ENCODE measurements at places on chromosomes 1 and 21. TPM values are rescaled to one million over a fixed set of nuclear protein-coding genes. Genes with fewer than 3 reads are reported as not detected.

- no peaks in the 10 kb centered on the region for H3K27me3 ChIP-seq
- peaks cover 73% of the 10 kb centered on the region for H3K4me1 ChIP-seq
- peak; percentile 42 for DNase-seq
- no peak overlapping the region for H3K4me3 ChIP-seq
- peak overlapping the region; percentile 99 for H3K27ac ChIP-seq
Measured at GRCh38 chr1:3349161-3349967, 105.1 kb upstream of the ARHGEF16 start.

The ACTN2 gene
- total RNA-seq = 276 TPM

The SPAG17 gene
- total RNA-seq = 0.78 TPM

- H3K4me3 ChIP-seq = no peak overlapping the region
- no peaks in the 10 kb centered on the region for H3K27me3 ChIP-seq
- H3K4me1 ChIP-seq = no peaks in the 10 kb centered on the region
- no peak overlapping the region for H3K27ac ChIP-seq
- H3K36me3 ChIP-seq = no peaks in the 10 kb centered on the region
- peak; percentile 76 for DNase-seq
Measured at GRCh38 chr21:36422279-36423098, 37.3 kb downstream of the CHAF1B start.

The SELL gene
- total RNA-seq = not detected

DNA sequence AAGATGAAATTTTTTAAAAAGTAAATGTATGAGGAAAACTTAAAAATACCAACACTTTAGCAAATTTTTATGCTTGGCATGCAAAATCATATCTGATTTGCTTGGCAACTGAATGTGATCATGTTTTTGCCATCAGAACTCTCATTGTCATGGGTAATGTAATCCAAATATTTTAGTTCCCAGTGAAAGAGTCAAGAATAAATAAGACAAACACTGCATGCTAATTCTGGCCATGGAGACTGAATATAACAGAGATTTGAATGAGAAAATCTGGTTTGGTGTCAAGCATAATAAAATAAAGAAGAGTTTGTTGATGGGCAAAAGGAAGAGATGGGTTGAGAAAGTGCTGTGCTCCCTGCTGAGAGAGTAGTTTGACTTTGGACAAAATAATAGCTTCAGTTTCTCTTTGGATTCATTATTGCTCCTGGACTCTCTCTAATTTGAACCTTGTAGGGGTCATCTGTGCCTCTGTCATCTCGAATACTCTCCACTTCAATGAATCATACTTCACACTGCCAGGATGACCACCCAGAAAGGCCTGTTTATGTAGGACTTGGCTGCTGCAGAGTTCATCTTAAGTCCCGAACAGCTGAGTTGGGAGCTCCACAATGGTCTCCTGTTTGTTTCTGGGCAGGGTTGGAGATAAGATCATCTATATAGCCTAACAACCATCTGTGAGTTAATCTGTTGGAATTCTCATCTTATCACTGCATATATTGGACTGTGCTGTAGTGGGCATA lies 34.4 kb downstream of the ADAMTS1 start:
- no peak overlapping the region for H3K4me3 ChIP-seq
- H3K27ac ChIP-seq = no peak overlapping the region
- DNase-seq = peak; percentile 32
- no peaks in the 10 kb centered on the region for H3K36me3 ChIP-seq
- H3K4me1 ChIP-seq = no peaks in the 10 kb centered on the region

GRCh38 chr1:147735423-147735822 lies 25.0 kb downstream of the GJA5 start:
- peaks cover 40% of the 10 kb centered on the region for H3K4me1 ChIP-seq
- H3K27me3 ChIP-seq = peaks cover 2% of the 10 kb centered on the region
- H3K27ac ChIP-seq = no peak overlapping the region

The RNF207 gene
- 198 TPM for total RNA-seq

- no peaks in the 10 kb centered on the region for H3K4me1 ChIP-seq
- no peaks in the 10 kb centered on the region for H3K36me3 ChIP-seq
- no peaks in the 10 kb centered on the region for H3K27me3 ChIP-seq
Measured at GRCh38 chr21:18007121-18007520, 188.0 kb upstream of the C21orf91 start.

The PADI3 gene
- total RNA-seq = 0.24 TPM

- H3K27me3 ChIP-seq = no peaks in the 10 kb centered on the region
- peaks cover 12% of the 10 kb centered on the region for H3K4me1 ChIP-seq
- DNase-seq = no peak
- no peak overlapping the region for H3K27ac ChIP-seq
- H3K4me3 ChIP-seq = no peak overlapping the region
Measured at GRCh38 chr1:168535536-168535935, 8.3 kb downstream of the XCL2 start.

The UHMK1 gene
- 9.0 TPM for total RNA-seq

The SPATA6 gene
- 3.6 TPM for total RNA-seq

DNA sequence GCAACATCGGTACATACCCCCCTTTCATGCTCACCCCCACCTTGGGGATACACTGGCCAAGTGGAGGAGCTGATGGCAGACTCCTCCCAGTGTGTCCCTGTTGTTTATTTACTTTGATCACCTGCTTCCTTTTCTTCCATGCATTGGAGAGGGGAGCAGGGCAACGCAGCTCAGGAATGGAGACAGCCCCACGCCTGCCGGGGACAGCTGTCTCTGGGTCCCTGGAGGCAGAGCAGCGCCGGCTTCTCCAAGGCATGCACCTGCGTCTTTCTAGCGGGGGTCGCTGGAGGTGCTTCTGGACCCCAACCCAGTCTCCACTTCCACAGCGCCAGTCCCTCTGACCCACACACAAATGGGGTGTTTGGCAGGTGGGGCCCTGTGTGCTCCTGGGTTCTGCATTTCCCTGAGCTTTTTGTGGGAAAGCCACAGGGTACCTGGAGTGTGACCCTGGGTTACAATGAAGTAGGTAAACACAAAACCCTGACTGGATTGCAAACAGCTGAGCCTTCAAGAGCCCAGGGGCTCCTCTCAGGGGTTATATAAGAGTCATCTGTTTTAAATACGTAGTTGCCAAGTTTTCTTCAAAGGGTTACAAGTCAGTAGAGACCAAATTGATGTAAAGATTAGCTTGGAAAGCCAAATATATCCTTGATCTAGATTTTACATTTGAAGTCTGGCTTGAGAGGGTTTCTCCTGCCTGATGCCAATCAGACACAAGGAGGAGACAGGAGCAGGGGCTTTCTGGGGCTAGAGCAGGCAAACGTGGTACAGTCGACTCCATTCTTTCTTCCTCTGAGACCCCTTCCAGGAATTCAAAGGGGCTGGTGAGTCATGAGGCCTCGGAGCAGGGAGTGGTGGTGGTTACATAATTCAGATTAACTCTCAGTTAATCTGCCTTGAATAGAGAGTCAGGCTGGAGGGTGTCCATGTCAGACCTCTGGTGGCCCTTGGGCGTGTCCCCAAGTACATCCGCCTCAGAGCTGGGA lies 4.5 kb downstream of the AJAP1 start:
- no peak overlapping the region for H3K4me3 ChIP-seq
- H3K27me3 ChIP-seq = peaks cover 83% of the 10 kb centered on the region
- no peaks in the 10 kb centered on the region for H3K36me3 ChIP-seq
- no peak for DNase-seq

DNA sequence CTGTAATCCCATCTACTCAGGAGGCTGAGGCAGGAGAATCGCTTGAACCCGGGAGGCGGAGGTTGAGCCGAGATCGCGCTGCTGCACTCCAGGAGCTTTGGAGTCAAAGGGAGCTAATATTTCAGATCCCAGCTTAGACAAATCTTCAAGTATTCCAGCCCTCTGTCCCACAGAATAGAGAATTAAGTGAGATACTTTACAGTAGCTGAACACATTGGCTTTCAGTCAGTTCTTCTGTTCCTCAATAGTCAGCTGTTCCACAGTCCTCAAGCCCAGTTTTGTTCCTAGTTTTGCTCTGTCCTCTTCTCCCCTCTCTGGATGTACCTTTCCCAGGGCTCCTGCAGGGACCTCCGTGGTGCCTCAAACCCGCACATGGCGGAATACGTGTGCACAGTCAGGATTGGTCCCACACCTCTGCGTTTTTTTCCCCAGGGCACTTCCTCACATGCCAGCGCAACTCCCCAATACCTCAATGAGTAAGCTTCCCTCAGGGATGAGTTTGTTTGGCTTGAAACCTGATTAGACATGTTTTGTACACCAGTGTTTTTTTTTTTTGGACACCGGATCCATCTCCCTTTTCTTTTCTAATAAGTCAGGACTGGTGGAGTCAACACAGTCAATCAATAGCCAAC lies 1.2 kb downstream of the MFN2 start:
- H3K4me1 ChIP-seq = peaks cover 14% of the 10 kb centered on the region
- H3K27ac ChIP-seq = peak overlapping the region; percentile 97
- peak overlapping the region; percentile 67 for H3K4me3 ChIP-seq
- H3K27me3 ChIP-seq = no peaks in the 10 kb centered on the region
- DNase-seq = no peak
- H3K36me3 ChIP-seq = peaks cover 14% of the 10 kb centered on the region

GRCh38 chr1:87887100-87887499 lies 558.4 kb downstream of the LMO4 start:
- no peaks in the 10 kb centered on the region for H3K27me3 ChIP-seq
- no peak for DNase-seq
- H3K4me1 ChIP-seq = peaks cover 8% of the 10 kb centered on the region
- H3K4me3 ChIP-seq = no peak overlapping the region

- no peak overlapping the region for H3K27ac ChIP-seq
- no peaks in the 10 kb centered on the region for H3K36me3 ChIP-seq
- H3K4me3 ChIP-seq = no peak overlapping the region
- no peaks in the 10 kb centered on the region for H3K27me3 ChIP-seq
- DNase-seq = no peak
Measured at GRCh38 chr21:45253180-45253579, 34.5 kb downstream of the POFUT2 start.

GRCh38 chr1:153362187-153362775 lies 4.6 kb downstream of the S100A9 start:
- H3K4me3 ChIP-seq = no peak overlapping the region
- H3K4me1 ChIP-seq = peaks cover 41% of the 10 kb centered on the region
- peak overlapping the region; percentile 87 for H3K27ac ChIP-seq
- no peak for DNase-seq
- H3K36me3 ChIP-seq = no peaks in the 10 kb centered on the region
- no peaks in the 10 kb centered on the region for H3K27me3 ChIP-seq

DNA sequence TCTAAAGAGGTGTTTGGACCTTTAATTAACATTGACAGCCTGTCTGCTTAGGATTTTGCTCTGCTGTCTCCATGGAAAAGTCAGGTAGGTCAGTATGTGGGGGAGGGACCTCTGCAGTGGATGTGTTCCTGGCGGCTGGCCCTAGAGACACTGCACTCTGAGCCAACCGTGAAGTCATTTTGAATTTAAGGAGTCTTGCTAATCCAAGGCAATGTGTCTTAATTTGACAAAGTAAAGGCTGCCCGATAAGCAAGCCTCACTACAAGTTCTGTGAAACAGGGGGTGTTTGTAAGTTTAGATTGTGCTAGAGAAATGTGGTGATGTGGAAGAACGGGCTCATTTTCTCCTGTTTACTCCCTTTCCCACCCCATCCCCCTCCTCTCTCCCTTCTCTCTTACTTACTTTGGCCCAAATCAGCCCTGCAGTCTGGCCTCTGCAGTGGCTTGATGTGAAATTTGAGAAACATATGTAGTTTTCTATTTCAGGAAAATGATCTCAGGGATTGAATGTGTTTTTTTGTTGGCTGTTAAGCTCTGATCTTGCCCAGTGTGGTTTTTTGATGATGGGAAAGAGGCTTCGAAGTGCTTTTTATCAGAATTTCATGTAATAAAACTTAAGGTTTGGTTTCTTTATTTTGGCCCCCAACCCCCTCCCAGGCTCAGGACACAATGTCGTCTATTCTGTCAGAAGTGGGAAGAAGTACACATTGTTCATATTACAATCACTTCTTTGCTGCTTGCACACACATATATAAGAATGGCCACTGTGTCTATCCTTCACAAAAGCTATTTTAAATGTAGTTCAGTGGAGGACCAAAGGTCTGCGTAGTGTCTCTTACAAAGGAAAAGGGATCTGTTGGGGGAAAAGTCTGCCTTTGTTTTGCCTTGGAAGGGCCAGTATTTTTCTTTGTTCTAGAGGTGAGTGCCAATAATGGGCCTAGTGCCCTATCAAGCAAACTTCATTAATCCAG lies 96.6 kb downstream of the FGGY start:
- H3K4me1 ChIP-seq = peaks cover 27% of the 10 kb centered on the region
- DNase-seq = peak; percentile 75
- no peaks in the 10 kb centered on the region for H3K27me3 ChIP-seq
- peak overlapping the region; percentile 96 for H3K27ac ChIP-seq
- H3K4me3 ChIP-seq = no peak overlapping the region

GRCh38 chr1:206785182-206785765 lies 13.0 kb upstream of the IL10 start:
- H3K27ac ChIP-seq = no peak overlapping the region
- H3K27me3 ChIP-seq = no peaks in the 10 kb centered on the region
- no peaks in the 10 kb centered on the region for H3K36me3 ChIP-seq
- H3K4me1 ChIP-seq = no peaks in the 10 kb centered on the region
- no peak overlapping the region for H3K4me3 ChIP-seq

The HSD11B1 gene
- not detected for total RNA-seq

DNA sequence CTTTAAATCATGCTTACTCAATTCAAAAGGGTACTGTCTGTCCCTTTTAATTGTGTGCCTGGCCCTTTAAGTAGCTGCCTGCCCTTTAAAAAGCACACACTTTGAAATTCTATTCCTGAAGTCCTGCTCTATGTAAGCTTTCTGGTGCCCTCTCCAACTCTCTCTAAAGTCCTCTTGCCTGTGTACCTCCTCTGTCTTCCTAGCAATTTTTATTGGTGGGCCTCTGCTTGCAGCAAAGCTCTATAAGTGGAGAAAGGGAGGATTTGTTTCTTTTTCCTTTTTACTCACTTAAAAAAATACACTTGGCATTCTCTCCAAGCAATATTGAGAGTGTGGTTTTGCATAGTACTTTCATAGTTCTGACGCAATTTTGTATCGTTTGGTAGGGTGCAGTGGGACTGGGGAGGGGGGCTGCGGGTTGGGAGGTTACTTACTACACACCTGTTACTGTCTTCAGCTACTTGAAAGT lies 135.4 kb downstream of the LMO4 start:
- no peaks in the 10 kb centered on the region for H3K36me3 ChIP-seq
- peak overlapping the region; percentile 76 for H3K27ac ChIP-seq
- peaks cover 41% of the 10 kb centered on the region for H3K4me1 ChIP-seq
- H3K4me3 ChIP-seq = no peak overlapping the region
- no peaks in the 10 kb centered on the region for H3K27me3 ChIP-seq
- peak; percentile 10 for DNase-seq

- no peaks in the 10 kb centered on the region for H3K36me3 ChIP-seq
- peaks cover 8% of the 10 kb centered on the region for H3K27me3 ChIP-seq
- DNase-seq = peak; percentile 85
- no peaks in the 10 kb centered on the region for H3K4me1 ChIP-seq
- H3K27ac ChIP-seq = no peak overlapping the region
- H3K4me3 ChIP-seq = no peak overlapping the region
Measured at GRCh38 chr1:2046174-2046917, 3.9 kb upstream of the PRKCZ start.

GRCh38 chr1:212712451-212713303 lies 13.0 kb upstream of the BATF3 start:
- DNase-seq = no peak
- no peak overlapping the region for H3K4me3 ChIP-seq
- H3K36me3 ChIP-seq = no peaks in the 10 kb centered on the region
- H3K4me1 ChIP-seq = no peaks in the 10 kb centered on the region
- no peaks in the 10 kb centered on the region for H3K27me3 ChIP-seq

GRCh38 chr1:172108161-172108893 lies 267.0 kb downstream of the DNM3 start:
- DNase-seq = no peak
- no peaks in the 10 kb centered on the region for H3K4me1 ChIP-seq
- no peak overlapping the region for H3K27ac ChIP-seq
- no peaks in the 10 kb centered on the region for H3K27me3 ChIP-seq

The LRRC38 gene
- total RNA-seq = not detected

The FBLIM1 gene
- 141 TPM for total RNA-seq

The SLC45A3 gene
- total RNA-seq = 4.9 TPM

- DNase-seq = no peak
- no peak overlapping the region for H3K27ac ChIP-seq
- H3K4me3 ChIP-seq = no peak overlapping the region
Measured at GRCh38 chr1:220872296-220872695, 6.9 kb upstream of the HLX start.

Data from cardiac muscle cell (in vitro differentiated cells and primary cell).